Aorta (tissue), 5 donors: ENCODE measurements at places on chromosomes 6 and 20.

GRCh38 chr6:82818727-82819126, 246.9 kb downstream of the UBE3D start:
- no peak for DNase-seq

DNA sequence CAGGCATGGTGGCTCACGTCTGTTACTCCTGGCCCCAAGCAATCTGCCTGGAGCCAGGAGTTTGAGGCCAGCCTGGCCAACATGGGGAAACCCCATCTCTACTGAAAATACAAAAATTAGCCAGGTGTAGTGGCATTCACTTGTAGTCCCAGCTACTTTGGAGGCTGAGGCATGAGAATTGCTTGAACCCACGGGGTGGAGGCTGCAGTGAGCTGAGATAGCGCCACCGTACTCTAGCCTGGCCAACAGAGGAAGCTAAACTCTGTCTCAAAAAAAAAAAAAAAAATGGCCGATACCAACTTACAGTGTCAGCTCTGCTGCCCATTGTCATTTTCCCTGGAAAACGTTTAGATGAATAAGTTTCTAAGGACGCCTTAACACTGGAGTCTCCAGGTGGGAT, 489.9 kb downstream of the TFAP2A start:
- DNase-seq, result no peak

DNA sequence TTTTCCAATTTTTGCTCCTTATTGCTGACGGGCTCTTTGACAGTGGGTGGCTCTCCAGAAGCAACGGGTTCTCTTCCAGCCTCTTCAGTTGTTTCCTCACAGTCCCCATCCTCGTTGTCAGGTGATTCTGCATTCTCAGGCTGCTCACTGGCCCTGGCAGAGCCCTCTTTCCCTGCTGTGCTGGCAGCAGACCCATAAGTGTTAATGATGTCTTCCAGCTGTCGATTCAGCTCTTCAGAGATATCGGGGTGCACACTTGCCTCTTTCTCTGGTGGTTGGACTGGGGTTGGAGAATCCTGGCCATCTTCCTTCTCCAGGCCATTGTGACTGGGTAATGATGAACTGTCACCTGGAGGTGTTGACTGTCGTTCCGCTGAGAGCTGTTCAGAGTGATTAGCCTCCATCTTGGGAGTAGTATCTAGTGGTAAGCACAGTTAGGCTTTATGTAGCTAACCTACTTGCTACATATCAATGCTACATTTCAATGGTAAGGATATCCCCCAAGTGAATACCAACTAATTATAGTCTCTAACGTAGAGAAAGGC, 3.2 kb downstream of the TXLNB start:
- DNase-seq, result no peak

DNA sequence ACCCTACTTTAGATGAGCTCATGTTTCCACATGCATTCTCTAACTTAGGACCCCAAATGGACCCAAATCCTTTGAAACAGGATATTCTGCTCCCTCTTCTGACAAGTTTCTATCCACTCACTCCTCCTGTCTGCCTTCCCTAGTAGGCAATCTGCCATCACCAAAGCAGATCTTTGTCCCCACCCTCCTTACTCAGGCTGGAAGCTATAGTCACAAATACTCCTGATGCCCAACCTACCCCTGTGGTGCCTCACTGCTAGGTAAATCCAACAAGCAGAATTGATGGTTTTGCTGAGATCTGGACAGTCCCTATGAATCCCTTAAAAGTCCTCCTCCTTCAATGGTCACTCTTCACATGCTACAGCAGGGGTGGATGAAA, 21.7 kb downstream of the ELOVL5 start:
- DNase-seq, result no peak

DNA sequence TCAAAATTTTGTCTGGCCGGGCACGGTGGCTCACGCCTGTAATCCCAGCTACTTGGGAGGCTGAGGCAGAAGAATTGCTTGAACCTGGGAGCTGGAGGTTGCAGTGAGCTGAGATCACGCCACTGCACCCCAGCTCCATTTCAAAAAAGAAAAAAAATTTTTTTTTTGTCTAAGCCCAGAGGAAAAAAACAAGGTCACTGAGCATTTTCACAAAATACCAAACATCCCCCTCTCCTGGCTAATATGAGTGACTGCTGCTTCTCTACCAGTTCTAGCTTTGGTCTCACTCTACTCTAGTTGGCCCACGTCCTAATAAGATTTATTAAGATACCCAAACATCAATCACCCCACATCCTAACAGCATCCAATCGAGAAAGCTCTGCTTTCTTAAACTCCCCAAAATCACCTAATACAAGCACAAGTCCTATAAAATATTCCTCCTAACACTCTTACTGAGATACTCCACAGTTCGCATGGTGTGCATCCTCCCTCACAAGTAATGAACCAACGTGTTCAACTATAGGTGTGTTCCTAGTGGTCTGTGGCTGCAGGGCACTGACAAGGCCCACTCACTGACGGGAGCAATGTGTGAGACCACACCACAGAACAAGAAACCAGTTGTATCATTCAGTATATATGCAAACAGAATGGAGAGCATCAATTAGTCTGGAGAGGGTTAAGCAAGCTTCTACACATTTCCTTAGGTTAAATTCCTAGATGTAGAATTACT, 64.2 kb downstream of the FKBP5 start:
- no peak for DNase-seq

- DNase-seq, result no peak
Measured at GRCh38 chr6:163446549-163446948, 32.0 kb downstream of the QKI start.
